Activated CD8-positive, alpha-beta memory T cell treated with anti-CD3 and anti-CD28 coated beads for 36 hours (primary cell): ENCODE measurements at places on chromosomes 3 and 15. TPM values are rescaled to one million over a fixed set of nuclear protein-coding genes. Genes with fewer than 3 reads are reported as not detected.

DAPK2 gene
- total RNA-seq: 3.3 TPM

CNTN3 gene
- total RNA-seq: not detected

GOLGA8J gene
- total RNA-seq: not detected

NPAP1 gene
- not detected for total RNA-seq

CEMIP gene
- not detected for total RNA-seq

GALNT15 gene
- not detected for total RNA-seq

CTXN2 gene
- total RNA-seq: not detected

CPN2 gene
- not detected for total RNA-seq

FAM107A gene
- total RNA-seq: not detected

ENTPD3 gene
- not detected for total RNA-seq

STRIT1 gene
- not detected for total RNA-seq

PLA2G4E gene
- total RNA-seq: not detected

RTP1 gene
- not detected for total RNA-seq

KCNMB2 gene
- total RNA-seq: not detected

ACTC1 gene
- total RNA-seq: not detected

CHRNA7 gene
- 0.21 TPM for total RNA-seq

CAPN7 gene
- total RNA-seq: 23.9 TPM
